ENCODE measurements at places on chromosomes 1 and 21.

- no peak for DNase-seq
Observed at GRCh38 chr1:177286396-177286795, 115.6 kb downstream of the BRINP2 start.

DNA sequence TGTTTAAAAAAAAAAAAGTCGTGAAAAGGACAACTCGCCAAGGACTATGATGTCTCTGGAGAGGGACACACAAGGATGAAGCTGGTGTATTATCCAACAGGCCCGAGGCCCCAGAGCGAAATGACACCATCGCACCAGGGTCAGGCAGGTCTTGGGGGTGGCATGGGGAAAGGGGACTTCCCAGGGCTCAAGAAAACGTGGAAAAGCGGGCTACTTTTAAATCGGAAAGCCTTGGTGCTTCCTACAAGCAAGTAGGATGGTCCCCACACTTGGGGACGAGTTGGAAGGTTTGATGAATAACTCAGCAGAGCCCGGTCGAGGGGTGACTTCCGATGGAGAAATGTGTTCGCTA is 505 bp upstream of the GNPAT start:
- peak; percentile 3 for DNase-seq

- no peak for DNase-seq
Observed at GRCh38 chr1:198686069-198686728, 47.4 kb downstream of the PTPRC start.

DNA sequence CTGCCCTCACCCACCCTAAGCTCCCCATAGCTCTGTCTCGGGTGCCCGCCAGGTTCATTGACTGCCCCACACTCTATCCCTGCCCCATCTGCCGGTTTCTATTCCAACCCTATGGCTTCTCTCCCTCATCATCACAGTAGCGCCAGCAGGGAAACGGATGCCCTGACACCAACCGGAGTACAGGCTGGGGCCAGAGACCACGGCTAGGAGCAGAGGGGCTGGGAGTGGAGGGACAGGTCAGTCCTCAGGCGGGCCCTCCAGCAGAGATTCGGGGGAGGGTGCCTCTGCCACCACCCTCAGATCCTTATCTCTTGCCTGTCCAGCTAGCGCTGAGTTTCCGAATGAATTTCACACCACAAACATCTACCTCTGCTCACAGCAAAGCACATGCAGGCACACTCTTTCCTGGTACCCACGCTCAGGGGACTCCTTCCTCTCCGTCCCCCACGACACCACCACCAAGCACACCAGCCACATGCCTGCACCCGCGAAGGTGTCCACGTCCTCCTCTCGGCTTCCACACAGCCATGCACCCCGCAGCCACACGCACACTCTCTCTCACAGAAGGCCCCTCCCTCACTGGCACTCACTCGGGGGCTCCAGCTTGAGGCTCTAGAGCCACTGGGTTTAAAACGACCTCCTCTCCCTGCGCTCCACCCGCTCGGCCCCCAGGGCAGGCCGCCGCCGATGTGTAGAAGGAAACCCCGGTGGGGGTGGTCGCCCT is 7.2 kb downstream of the TAL1 start:
- DNase-seq: no peak

- DNase-seq: no peak
Observed at GRCh38 chr1:92464588-92465255, 22.0 kb downstream of the GFI1 start.

Data from stimulated activated CD4-positive, alpha-beta T cell treated with anti-CD3 and anti-CD28 coated beads, Interleukin-12 subunit alpha, Interleukin-12 subunit beta, amount 100 ng/mL, for 48 hours (primary cell).